ENCODE measurements at places on chromosomes 6 and 20. TPM values are rescaled to one million over a fixed set of nuclear protein-coding genes. Genes with fewer than 3 reads are reported as not detected.
A peak's percentile ranks its signal among the peaks of the same experiment; 100 is the strongest.

TOP1 gene
- total RNA-seq: 17.9 TPM

CFB gene
- total RNA-seq: 15.7 TPM

GRCh38 chr6:37480951-37481534, 18.6 kb downstream of the CCDC167 start:
- DNase-seq: no peak
- H3K36me3 ChIP-seq: peaks cover 90% of the 10 kb centered on the region
- no peak overlapping the region for H3K27ac ChIP-seq
- H3K4me1 ChIP-seq: peaks cover 4% of the 10 kb centered on the region
- no peaks in the 10 kb centered on the region for H3K27me3 ChIP-seq

- H3K36me3 ChIP-seq: no peaks in the 10 kb centered on the region
- H3K4me3 ChIP-seq: no peak overlapping the region
- H3K4me1 ChIP-seq: no peaks in the 10 kb centered on the region
- no peak for DNase-seq
Observed at GRCh38 chr6:7451326-7451725, 61.7 kb downstream of the RIOK1 start.

DNA sequence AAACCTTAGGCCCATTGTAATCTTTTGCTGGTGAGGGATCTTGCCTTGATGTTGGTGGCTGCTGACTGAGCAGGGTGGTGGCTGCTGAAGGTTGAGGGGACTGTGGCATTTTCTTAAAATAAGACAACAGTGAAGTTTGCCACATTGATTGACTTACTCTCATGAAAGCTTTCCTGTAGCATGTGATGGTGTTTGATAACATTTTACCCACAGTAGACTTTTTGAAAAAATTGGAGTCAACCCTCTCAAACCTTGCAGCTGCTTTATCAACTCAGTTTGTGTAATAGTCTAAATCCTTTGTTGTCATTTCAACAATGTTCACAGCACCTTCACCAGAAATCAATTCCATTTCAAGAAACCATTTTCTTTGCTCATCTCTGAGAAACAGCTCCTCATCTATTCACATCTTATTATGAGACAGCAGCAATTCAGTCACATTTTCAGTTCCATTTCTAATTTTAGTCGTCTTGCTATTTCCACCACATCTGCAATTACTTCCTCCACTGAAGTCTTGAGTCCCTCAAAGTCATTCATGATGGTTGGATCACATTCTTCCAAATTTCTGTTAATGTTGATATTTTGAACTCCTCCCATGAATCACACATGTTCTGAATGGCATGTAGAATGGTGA, 37.2 kb downstream of the CST9L start:
- H3K36me3 ChIP-seq: no peaks in the 10 kb centered on the region
- H3K27ac ChIP-seq: no peak overlapping the region
- DNase-seq: no peak

DNA sequence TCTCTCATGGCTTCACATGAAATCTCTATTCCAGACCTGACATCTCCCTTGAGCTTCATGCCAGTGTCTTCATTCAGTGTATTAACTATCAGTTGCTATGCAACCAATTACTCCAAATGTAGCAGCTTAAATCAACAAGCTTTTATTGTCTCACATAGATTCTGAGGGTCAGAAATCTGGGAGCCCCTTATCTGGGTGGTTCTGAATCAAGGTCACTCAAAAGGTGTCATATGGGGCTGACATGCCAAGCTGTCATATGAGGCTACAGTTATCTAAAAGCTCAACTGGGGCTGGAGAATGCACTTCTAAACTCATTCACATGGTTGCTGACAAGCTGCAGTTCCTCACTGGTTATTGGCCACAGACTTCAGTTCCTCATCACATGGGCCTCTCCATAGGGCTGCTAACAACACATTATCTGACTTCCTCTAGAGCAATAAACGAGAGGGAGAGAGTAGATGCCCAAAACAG, 7.3 kb upstream of the CGA start:
- H3K36me3 ChIP-seq: no peaks in the 10 kb centered on the region
- DNase-seq: no peak
- no peak overlapping the region for H3K27ac ChIP-seq

GRCh38 chr20:49447946-49448809, 34.3 kb downstream of the KCNB1 start:
- peak overlapping the region; percentile 82 for H3K27ac ChIP-seq
- peaks cover 4% of the 10 kb centered on the region for H3K27me3 ChIP-seq
- DNase-seq: peak; percentile 58
- no peak overlapping the region for H3K4me3 ChIP-seq
- H3K4me1 ChIP-seq: no peaks in the 10 kb centered on the region
- no peaks in the 10 kb centered on the region for H3K36me3 ChIP-seq

DNA sequence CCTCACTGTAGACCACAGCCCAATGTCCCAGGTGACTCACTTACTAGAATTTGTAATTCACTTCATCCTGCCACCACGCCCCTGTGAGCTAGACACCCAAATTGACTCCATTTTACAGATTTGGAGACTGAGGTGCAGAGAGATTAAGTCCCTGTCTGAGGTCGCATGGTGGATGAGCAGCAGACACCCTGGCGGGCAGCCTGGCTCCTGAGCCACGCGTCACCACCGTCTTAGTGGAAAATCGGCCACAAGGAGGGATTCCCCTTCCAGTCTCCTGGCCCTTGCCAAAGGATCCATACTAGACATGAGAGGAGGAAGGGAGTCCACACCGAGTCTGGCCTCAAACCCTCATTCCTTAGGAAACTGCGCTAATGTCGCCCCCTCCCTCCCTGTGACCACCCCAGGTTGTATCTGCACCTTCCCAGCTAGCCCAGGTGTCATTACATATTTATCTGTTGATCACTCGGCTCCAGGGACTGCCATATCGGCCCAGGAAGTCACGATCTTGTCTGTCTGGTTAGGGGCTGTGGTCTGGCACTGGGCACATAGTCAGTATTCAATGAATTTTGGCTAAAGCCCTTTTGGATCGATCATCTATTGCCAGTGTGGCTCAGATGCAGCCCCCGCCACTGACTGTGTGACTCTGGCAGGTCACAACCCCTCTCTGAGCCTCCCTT, 25.7 kb upstream of the PTGIS start:
- peak overlapping the region; percentile 48 for H3K27ac ChIP-seq
- no peaks in the 10 kb centered on the region for H3K36me3 ChIP-seq
- DNase-seq: no peak
- no peak overlapping the region for H3K4me3 ChIP-seq
- H3K27me3 ChIP-seq: no peaks in the 10 kb centered on the region

DNA sequence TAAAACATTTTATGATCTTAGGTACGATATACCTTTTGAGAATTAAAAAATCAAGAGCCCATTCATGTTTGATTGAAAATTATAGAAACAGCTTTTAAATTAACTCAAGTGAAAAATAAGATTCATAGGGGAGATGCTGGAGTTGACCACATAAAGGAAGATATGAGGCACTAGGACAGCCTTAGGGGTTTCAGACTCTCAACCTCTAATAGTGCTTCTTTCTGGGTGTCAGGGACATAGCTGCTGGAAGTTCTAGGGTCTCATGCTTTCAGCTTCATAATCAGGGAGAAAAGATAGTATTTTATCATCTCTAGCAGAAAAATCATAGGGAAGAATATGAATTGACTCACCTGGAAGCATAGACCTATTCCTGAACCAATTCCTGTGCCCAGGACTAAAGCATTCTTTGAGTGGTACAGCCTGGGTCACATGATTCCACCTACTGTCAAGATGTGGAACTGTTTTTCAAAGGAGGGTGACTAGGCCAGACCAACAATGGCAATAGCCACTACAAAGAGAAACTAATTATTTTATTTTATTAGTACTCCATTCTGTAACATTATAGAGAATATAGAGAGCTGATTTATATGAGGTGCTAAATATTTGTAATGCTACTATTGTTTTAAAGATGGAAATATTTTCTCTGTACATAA, 27.8 kb upstream of the CENPW start:
- DNase-seq: no peak
- H3K4me3 ChIP-seq: no peak overlapping the region
- no peaks in the 10 kb centered on the region for H3K4me1 ChIP-seq
- H3K36me3 ChIP-seq: no peaks in the 10 kb centered on the region
- no peak overlapping the region for H3K27ac ChIP-seq

GRCh38 chr20:50085481-50086365, 27.2 kb downstream of the UBE2V1 start:
- H3K4me1 ChIP-seq: peaks cover 9% of the 10 kb centered on the region
- no peak for DNase-seq
- no peaks in the 10 kb centered on the region for H3K27me3 ChIP-seq

- no peaks in the 10 kb centered on the region for H3K36me3 ChIP-seq
- H3K27me3 ChIP-seq: no peaks in the 10 kb centered on the region
- no peak overlapping the region for H3K4me3 ChIP-seq
- no peak for DNase-seq
- no peaks in the 10 kb centered on the region for H3K4me1 ChIP-seq
Observed at GRCh38 chr20:1858871-1859270, 36.3 kb upstream of the SIRPA start.

DNA sequence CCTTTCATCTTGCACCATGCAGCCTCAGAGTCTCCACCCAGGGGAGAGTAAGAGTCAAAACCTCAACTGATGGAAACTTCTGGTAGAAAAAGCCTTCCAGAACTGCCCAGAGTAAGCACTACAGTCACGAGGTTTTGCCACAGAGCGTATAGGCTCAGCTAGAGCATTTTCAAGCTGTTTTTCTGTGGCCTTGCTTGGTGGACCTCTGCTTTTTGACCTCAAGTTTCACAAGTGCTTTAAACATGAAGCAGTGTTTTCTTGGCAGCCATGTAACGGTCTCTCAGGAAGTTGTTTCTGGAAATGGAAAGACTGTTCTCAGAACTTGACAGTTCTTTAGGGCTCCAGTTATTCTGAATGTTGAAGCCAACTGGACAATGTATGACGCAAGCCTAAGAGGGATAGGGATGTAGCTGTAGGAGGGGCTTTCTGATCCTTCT, 146.5 kb downstream of the ZDHHC14 start:
- DNase-seq: peak; percentile 52
- no peaks in the 10 kb centered on the region for H3K36me3 ChIP-seq
- H3K27ac ChIP-seq: peak overlapping the region; percentile 46
- no peaks in the 10 kb centered on the region for H3K27me3 ChIP-seq
- peaks cover 16% of the 10 kb centered on the region for H3K4me1 ChIP-seq

GRCh38 chr20:32344835-32345506, 13.2 kb upstream of the ASXL1 start:
- H3K4me1 ChIP-seq: no peaks in the 10 kb centered on the region
- H3K4me3 ChIP-seq: no peak overlapping the region
- no peaks in the 10 kb centered on the region for H3K36me3 ChIP-seq
- no peak for DNase-seq
- H3K27ac ChIP-seq: no peak overlapping the region
- H3K27me3 ChIP-seq: no peaks in the 10 kb centered on the region

DNA sequence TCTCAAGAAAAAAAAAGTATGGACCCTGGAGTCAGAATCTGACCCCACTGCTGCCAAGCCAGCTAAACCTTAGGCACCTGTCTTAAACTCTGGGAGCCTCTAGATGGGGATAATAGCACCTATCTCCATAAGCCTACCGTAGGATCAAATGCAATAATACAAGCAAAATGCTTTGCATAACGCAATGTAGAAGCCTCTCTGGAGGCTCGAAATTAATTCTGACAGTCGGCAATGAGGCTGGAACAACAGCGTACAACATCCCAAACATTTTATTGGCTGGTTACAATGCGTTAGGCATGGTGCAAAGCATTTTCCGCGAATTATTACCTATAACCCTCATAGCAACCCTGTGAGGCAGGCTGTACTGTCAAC, 521 bp downstream of the CDK5RAP1 start:
- peak overlapping the region; percentile 85 for H3K4me3 ChIP-seq
- no peak for DNase-seq
- peak overlapping the region; percentile 32 for H3K27ac ChIP-seq
- H3K27me3 ChIP-seq: no peaks in the 10 kb centered on the region

DNA sequence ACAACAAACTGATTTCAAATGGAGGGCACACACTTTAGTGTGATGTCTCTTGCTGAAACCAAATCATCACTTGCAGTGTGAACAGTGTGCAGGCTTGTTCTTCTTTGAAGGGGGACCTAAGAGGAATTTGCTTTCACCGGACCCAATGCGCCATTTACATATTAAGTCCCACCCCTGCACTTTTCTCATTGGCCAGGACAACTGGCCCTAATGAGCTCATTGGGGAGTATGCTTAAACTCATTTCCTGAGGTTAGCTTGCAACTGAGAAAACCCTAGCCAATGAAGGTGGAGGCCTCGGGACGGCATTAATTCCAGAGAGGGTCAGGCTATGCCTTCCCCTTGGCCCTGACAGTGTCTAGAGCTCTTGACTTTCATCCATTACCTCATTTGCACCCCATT, 58.7 kb downstream of the VEGFA start:
- no peaks in the 10 kb centered on the region for H3K27me3 ChIP-seq
- no peaks in the 10 kb centered on the region for H3K36me3 ChIP-seq
- no peak overlapping the region for H3K4me3 ChIP-seq
- H3K27ac ChIP-seq: no peak overlapping the region
- DNase-seq: no peak

DNA sequence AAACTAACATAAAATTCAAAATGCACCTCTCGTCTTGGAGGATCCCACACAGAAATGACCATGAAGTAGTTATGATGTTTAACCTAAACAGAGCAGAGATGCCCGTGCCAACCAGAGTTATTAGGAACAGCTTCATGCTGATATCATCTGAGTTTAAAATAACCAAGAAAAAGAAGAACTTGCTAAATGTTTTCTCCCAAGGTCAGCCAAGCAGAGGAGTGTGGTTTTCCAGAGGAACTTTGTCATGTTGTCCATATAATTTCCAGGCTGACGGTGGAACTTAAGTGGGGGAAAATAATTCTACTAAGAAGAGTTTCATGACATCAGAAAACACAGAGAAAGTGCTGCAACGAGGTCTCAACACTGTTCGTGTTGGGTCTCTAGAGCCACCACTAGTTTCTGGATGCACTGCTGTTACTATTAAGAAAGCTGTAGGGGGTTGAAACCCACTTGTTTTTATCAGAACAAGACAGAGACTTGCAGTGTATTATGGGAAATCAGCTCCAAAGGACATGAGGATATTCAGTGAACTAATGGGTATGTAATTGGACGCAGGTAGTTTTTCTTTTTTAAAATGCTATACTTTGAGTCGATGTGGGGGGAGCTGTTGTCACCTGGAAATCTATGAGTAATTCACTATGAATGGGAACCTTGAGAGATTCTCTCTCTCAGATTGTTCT, 5.2 kb downstream of the AGPAT4 start:
- H3K4me3 ChIP-seq: no peak overlapping the region
- no peaks in the 10 kb centered on the region for H3K36me3 ChIP-seq
- no peak for DNase-seq
- no peaks in the 10 kb centered on the region for H3K27me3 ChIP-seq

DNA sequence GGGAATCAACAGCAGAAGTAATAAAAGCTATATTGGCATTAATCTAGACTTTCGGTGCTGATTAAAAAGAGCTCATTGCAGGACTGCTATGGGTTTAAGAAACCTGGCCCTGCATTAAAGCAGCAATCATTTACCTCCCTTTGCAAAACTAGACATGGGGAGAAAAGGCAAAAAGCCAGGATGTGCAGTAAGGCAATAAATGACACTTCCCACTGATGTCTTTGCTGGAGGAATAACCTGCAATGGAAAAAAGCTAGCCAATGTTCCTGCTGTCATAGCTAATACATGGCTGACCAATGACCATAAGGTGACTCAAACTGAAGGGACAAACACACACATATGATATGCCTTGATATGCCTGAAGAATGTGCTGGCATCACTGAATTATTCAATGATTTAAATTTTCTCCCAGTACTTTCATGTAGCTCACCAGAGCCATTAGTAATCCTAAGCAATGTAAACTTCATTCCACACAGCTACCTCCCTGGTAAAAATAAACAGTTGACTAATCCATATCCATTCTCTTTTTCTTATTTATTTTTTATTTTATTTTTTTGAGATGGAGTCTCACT, 8.7 kb downstream of the DNAAF9 start:
- no peaks in the 10 kb centered on the region for H3K27me3 ChIP-seq
- no peak overlapping the region for H3K27ac ChIP-seq
- H3K36me3 ChIP-seq: no peaks in the 10 kb centered on the region
- H3K4me3 ChIP-seq: no peak overlapping the region
- H3K4me1 ChIP-seq: peaks cover 29% of the 10 kb centered on the region

All from tibial nerve (tissue), 4 donors.